ENCODE measurements at places on chromosomes 12 and 14. TPM values are rescaled to one million over a fixed set of nuclear protein-coding genes. Genes with fewer than 3 reads are reported as not detected.

- peak; percentile 39 for DNase-seq
- no peak overlapping the region for H3K4me3 ChIP-seq
- peaks cover 29% of the 10 kb centered on the region for H3K4me1 ChIP-seq
- peak overlapping the region; percentile 62 for H3K27ac ChIP-seq
- H3K27me3 ChIP-seq: no peaks in the 10 kb centered on the region
Observed at GRCh38 chr12:14416658-14417057, 51.2 kb downstream of the ATF7IP start.

GRCh38 chr14:101197595-101198397 is 294.3 kb upstream of the RTL1 start:
- H3K4me3 ChIP-seq: no peak overlapping the region
- H3K27ac ChIP-seq: no peak overlapping the region
- no peaks in the 10 kb centered on the region for H3K36me3 ChIP-seq
- H3K4me1 ChIP-seq: no peaks in the 10 kb centered on the region
- no peaks in the 10 kb centered on the region for H3K27me3 ChIP-seq

- no peaks in the 10 kb centered on the region for H3K4me1 ChIP-seq
- no peaks in the 10 kb centered on the region for H3K27me3 ChIP-seq
- DNase-seq: no peak
- no peaks in the 10 kb centered on the region for H3K36me3 ChIP-seq
Observed at GRCh38 chr14:42316693-42317092, 710.0 kb downstream of the LRFN5 start.

The VWF gene
- 0.29 TPM for total RNA-seq

GRCh38 chr12:122235741-122236140 is 9.9 kb upstream of the DIABLO start:
- no peak overlapping the region for H3K27ac ChIP-seq
- no peak overlapping the region for H3K4me3 ChIP-seq
- H3K4me1 ChIP-seq: no peaks in the 10 kb centered on the region

DNA sequence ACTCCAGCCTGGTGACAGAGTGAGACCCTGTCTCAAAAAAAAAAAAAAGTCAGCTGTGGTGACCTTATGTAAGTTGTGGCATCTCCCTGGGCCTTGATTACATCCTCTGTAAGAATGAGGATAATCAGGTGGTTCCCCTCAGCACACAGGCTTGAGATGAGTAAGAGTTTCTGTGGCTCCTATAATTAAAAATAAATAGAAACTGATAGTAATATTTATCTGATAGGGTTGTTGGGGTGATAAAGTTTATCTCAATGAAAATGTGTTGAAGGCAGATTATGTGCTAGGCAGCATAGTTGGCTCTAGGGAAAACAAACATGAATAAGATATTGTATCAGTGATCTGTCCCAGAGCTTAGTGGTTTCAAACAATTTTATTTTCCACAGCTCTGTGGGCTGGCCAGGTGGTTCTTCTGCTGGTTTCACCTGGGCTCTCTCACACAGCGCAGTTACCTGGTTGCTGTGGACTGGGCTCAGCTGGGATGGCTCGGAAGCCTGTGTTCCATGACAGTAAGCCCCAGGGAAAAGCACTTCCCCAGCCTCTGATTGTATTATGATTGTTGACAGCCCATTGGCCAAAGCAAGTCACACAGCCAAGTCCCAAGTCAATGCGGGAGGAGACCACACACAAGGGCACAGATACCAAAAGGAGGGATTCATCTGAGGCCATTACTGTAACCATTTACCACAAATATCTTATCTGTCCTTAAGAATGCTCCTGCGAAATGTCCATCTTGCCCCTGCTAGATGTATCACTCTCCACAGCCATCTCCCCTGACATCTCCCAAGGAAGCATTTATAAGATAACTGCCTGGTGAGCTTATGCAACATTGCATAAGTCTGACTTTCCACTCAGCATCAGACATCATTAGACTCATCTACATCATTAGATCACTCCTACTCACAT is 151.7 kb downstream of the NUAK1 start:
- H3K36me3 ChIP-seq: no peaks in the 10 kb centered on the region
- peak; percentile 73 for DNase-seq
- peak overlapping the region; percentile 27 for H3K27ac ChIP-seq

The COA8 gene
- 24.6 TPM for total RNA-seq

DNA sequence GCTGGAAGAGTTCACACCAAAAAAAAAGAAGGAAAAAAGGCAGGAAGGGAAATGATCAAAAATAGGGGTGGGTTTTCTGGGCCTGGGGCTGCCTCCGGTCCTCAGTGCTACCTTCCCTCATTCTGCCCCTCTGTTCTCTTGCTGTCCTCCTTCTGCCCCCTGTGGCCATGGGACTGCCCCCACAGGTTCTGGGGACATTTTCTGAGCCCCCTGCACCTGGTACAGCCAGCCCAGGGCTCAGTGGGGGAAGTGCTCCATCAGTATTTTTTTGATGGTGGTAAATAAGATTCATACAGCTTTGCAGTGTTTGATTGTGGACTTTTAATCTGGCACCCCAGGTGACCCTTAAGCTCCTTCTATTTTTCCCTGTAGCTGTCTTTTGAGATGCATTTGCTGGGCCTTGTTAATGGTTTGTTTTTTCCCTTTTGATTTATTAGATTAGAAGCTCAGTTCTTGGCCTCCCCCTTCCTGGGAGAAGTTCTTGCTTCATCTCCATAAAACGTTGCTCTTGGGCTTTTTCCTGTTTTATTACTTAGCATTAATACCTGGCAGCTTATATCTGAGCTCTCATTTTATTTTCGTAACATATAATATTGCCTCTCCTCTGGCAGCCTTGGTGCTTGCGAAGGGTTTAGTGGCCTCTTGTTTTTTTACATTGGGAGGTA is 43.1 kb downstream of the CHST11 start:
- no peak for DNase-seq
- peaks cover 25% of the 10 kb centered on the region for H3K4me1 ChIP-seq
- no peak overlapping the region for H3K27ac ChIP-seq
- H3K4me3 ChIP-seq: no peak overlapping the region

DNA sequence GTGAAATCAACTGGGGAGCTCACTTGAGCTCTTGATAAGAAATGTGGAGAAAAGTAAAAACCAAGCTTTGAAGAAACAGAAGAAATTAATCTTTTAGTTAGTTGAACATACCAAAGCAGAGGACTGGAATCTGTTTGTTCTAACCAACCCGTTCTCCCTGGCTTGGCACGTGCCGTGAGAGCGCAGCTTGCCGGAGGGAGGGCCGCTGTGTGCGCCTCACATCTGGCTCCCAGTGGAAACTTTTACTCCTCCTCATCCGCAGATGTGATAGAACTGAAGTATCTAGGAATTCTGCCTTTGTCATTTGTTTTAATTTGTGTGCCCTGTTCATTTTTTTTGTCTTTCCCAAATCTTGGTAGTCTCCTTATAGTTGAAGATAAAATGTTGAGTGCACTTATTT is 64.9 kb downstream of the DDX51 start:
- H3K27ac ChIP-seq: no peak overlapping the region
- H3K27me3 ChIP-seq: no peaks in the 10 kb centered on the region
- peaks cover 39% of the 10 kb centered on the region for H3K36me3 ChIP-seq
- DNase-seq: no peak
- peaks cover 15% of the 10 kb centered on the region for H3K4me1 ChIP-seq

- peaks cover 19% of the 10 kb centered on the region for H3K4me1 ChIP-seq
- no peaks in the 10 kb centered on the region for H3K27me3 ChIP-seq
- DNase-seq: peak; percentile 29
- H3K27ac ChIP-seq: peak overlapping the region; percentile 80
- no peaks in the 10 kb centered on the region for H3K36me3 ChIP-seq
Observed at GRCh38 chr12:32535288-32535999, 136.1 kb downstream of the FGD4 start.

GRCh38 chr12:74790931-74791330 is 253.3 kb downstream of the ATXN7L3B start:
- H3K36me3 ChIP-seq: no peaks in the 10 kb centered on the region
- no peak overlapping the region for H3K27ac ChIP-seq
- H3K27me3 ChIP-seq: no peaks in the 10 kb centered on the region
- no peaks in the 10 kb centered on the region for H3K4me1 ChIP-seq
- no peak for DNase-seq

The LHX5 gene
- not detected for total RNA-seq

The ENDOU gene
- not detected for total RNA-seq

GRCh38 chr12:32397696-32398095 is 1.7 kb upstream of the FGD4 start:
- no peak overlapping the region for H3K4me3 ChIP-seq
- DNase-seq: no peak
- H3K27ac ChIP-seq: no peak overlapping the region
- H3K27me3 ChIP-seq: peaks cover 17% of the 10 kb centered on the region
- peaks cover 9% of the 10 kb centered on the region for H3K4me1 ChIP-seq

DNA sequence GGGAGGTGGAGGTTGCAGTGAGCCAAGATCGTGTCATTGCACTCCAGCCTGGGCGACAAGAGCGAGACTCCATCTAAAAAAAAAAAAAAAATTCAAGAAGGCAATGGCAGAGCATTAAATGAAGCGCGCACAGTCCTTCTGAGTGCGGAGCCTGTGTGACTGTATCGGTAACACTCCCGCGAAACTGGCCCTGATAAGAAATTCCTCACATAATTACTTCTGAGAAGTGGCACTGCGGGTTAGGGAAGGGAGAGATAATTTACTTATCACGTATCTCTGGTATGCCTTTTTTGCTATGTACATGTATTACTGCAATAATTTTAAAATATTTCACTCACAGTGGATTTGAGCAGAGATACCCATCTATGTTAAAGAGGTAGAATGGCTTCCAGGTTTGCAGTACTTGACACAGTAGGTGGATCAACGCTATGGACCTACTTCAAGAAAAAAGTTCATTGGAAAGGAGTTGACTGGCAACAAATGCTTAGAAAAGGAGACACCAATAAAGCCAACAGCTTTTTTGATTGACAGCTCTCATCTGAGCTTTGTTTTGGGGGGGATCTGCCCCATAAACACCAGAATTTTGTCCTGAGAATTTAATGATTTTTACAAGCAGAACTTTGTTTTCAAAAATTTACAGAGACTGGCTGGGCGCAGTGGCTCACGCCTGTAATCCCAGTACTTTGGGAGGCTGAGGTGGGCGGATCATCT is 29.2 kb upstream of the SPTLC2 start:
- no peaks in the 10 kb centered on the region for H3K36me3 ChIP-seq
- no peak for DNase-seq
- H3K4me3 ChIP-seq: no peak overlapping the region
- H3K4me1 ChIP-seq: peaks cover 23% of the 10 kb centered on the region
- H3K27me3 ChIP-seq: no peaks in the 10 kb centered on the region
- H3K27ac ChIP-seq: no peak overlapping the region

DNA sequence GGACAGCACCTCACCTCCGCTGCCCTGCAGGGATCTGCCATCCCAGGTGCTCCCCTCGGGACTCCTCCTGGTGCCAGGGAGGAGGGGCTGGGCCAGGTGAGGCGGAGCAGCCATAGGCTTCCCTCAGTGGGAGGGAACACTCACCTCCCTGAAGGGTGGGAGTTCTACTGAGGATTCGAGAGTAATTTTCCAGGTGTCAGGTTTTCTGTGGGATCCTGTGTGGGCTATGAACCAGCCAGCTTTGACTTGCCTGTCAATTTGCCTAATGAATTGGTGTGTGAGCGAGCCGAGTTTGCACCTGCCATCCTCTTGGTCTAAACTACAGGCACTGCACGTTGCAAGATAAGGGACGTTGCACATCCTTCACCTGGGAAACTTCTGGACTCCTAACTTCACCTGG is 50.3 kb downstream of the NOC4L start:
- no peak overlapping the region for H3K4me3 ChIP-seq
- no peak for DNase-seq
- no peaks in the 10 kb centered on the region for H3K4me1 ChIP-seq
- H3K27ac ChIP-seq: no peak overlapping the region
- peaks cover 4% of the 10 kb centered on the region for H3K27me3 ChIP-seq
- H3K36me3 ChIP-seq: no peaks in the 10 kb centered on the region

GRCh38 chr12:47231456-47231855 is 151.7 kb upstream of the AMIGO2 start:
- H3K4me3 ChIP-seq: no peak overlapping the region
- H3K27me3 ChIP-seq: no peaks in the 10 kb centered on the region
- no peak overlapping the region for H3K27ac ChIP-seq
- H3K4me1 ChIP-seq: peaks cover 6% of the 10 kb centered on the region
- DNase-seq: peak; percentile 59

The CCDC60 gene
- not detected for total RNA-seq

GRCh38 chr12:97748298-97748697 is 285.7 kb downstream of the RMST start:
- H3K4me1 ChIP-seq: no peaks in the 10 kb centered on the region
- no peak overlapping the region for H3K4me3 ChIP-seq
- H3K36me3 ChIP-seq: no peaks in the 10 kb centered on the region

GRCh38 chr12:20546267-20546666 is 148.9 kb upstream of the SLCO1C1 start:
- H3K27me3 ChIP-seq: no peaks in the 10 kb centered on the region
- H3K36me3 ChIP-seq: no peaks in the 10 kb centered on the region
- DNase-seq: no peak

- H3K27ac ChIP-seq: no peak overlapping the region
- H3K4me3 ChIP-seq: no peak overlapping the region
- H3K36me3 ChIP-seq: peaks cover 4% of the 10 kb centered on the region
- no peak for DNase-seq
- no peaks in the 10 kb centered on the region for H3K27me3 ChIP-seq
- peaks cover 23% of the 10 kb centered on the region for H3K4me1 ChIP-seq
Observed at GRCh38 chr14:81511111-81511904, 22.3 kb downstream of the SEL1L start.

The DBX2 gene
- not detected for total RNA-seq

The LPCAT3 gene
- 23.6 TPM for total RNA-seq

DNA sequence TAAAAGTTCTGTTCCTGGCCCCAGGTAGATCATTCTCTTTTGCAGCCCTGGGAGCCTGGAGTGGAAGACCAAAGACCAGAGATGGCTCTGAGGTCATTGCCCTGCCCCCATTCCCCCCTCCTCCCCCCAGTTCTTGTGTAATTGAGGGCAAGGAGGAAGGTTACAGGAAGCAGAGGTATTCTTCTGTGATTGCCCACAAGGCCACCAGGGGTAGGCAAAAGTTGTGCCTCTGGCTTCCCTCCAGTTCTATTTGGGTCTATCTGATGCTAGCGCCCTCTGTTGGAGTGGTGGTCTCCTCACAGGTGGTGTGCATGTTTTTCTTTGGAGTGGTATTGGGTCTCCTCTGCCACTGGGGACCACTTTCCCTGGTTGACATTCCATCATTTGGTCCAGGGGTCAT is 41.2 kb upstream of the CRY1 start:
- no peaks in the 10 kb centered on the region for H3K4me1 ChIP-seq
- no peaks in the 10 kb centered on the region for H3K36me3 ChIP-seq
- no peak for DNase-seq
- no peak overlapping the region for H3K27ac ChIP-seq
- H3K4me3 ChIP-seq: no peak overlapping the region
- peaks cover 8% of the 10 kb centered on the region for H3K27me3 ChIP-seq

GRCh38 chr12:4296751-4297150 is 23.2 kb downstream of the CCND2 start:
- no peaks in the 10 kb centered on the region for H3K36me3 ChIP-seq
- H3K4me3 ChIP-seq: no peak overlapping the region
- H3K27me3 ChIP-seq: peaks cover 6% of the 10 kb centered on the region
- no peak overlapping the region for H3K27ac ChIP-seq

GRCh38 chr12:59298296-59298695 is 297.5 kb upstream of the SLC16A7 start:
- H3K27ac ChIP-seq: no peak overlapping the region
- H3K27me3 ChIP-seq: no peaks in the 10 kb centered on the region
- H3K36me3 ChIP-seq: no peaks in the 10 kb centered on the region
- no peaks in the 10 kb centered on the region for H3K4me1 ChIP-seq
- no peak overlapping the region for H3K4me3 ChIP-seq
- no peak for DNase-seq
